ENCODE measurements at places on chromosomes 3 and 15. TPM values are rescaled to one million over a fixed set of nuclear protein-coding genes. Genes with fewer than 3 reads are reported as not detected.

SV2B gene
- total RNA-seq = 0.20 TPM

ZNF502 gene
- 1.5 TPM for total RNA-seq

KNG1 gene
- not detected for total RNA-seq

DNA sequence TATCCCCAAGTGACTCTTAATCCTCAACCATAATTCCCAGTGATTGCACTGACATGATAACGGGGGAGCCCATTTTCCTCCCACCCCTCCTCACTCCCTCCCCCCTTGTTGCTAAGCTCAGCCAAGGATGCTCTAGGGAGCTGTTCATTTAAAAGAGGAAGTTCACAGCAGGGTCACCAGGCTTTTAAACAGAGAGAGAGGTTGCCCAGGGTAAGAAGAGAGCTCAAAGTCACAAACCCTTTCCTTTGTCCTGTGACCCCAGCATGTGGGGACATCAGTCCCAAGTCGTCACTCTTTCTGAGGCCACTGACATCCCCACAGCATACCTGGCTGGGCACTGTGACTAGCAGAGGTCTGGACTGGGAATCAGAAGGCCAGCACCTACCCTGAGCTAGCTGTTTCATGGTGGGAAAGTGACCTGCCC lies 144.1 kb downstream of the RORA start:
- DNase-seq = no peak

- DNase-seq = no peak
These were observed 770.1 kb downstream of the AGBL1 start for GRCh38 chr15:86849558-86850285.

DNA sequence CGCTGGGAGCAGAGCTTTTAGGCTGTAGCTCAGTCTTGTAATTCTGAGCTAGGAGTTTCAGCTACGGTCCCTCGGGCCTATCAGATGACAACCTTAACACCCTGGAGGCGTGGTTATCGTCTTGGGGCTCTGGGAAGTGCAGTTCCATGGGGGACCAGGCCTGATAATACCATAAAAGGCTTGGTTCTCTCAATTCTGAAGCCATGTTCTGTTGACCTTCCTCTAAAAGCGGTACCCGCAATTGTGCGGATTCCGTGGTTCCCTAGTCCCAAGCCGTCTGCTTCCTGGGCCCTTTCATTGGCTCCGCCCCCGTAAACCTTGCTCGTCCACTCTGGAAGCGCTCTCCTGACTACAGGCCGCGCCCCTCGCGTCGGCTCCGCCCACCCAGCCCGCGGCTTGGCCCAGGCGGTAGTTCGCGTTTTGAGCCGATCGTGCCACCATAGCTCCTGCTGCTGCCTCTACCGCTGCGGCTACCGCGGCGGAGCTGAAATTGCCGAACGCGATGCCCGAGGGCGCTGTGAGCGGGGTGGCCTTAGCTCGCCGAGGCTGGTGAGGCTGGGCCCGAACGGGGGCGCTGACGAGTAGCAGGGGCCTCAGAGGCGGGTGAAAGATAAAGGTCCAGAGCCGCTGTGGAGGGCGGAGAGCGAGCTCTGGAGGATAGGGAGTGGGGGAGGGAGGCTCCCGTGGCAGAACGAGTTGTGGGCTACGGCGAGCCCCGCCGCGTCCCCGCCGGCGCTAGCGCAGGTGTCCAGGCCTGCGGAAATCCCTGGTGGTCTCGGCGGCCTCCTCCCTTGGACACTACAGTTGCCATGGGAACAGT lies at the start of gene MAPKBP1:
Gene MAPKBP1 (plus strand): TSS at position 423 of the 820 bp plus-strand sequence. CDS start 792 bp downstream, outside the sequence.
- DNase-seq = peak; percentile 98

DNA sequence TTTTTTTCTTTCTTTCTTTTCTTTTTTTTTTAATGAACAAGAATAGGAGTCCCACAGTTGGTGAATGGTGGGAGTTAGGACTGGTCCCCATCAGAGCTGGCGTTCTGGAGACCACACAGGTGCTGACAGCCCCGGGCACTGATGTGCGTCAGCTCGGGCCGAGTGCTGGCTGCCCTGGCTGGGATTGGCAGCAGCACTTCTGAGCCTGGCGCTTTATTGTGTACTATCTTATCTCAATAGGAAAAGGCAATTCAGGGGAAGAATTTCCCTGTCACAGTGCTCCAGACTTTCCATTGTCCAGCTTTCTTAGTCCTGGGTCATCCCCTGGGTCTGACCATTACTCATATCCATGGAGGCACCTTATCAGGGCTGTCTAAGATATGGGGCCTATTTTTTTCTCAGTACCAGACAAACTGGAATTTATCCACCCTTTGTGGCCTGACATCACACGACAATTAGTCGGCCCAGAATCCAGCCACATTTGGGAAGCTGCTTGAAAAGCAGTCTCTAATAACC lies 54.1 kb downstream of the TMEM44 start:
- DNase-seq = no peak

GRCh38 chr15:40958723-40959122 lies 5.5 kb downstream of the CHAC1 start:
- DNase-seq = no peak

GRCh38 chr3:128345196-128345595 lies 121.5 kb downstream of the DNAJB8 start:
- no peak for DNase-seq

DNA sequence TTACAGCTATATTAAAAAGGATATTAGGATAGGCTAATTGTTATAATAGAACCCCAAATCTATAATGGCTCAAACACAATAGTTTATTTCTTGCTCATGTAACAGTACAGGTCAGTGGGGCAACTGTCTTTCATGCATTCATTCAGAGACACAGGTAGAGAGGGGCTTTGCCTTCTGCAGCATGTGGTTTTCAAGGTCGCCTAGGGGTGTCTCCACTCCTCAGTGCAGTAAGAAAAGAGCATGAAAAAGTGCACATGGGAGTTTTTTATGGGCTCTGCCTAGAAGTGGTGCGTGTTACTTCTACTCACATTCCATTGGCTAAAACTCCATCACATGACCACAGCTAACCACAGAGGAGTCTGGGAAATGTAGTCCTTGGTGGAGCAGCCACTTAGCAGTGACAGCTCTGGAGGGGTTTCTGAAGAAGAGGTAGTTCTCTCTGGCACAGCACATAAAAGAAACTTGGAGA lies 1.8 kb downstream of the ZBTB38 start:
- no peak for DNase-seq

GRCh38 chr3:31974471-31974870 lies 6.6 kb downstream of the OSBPL10 start:
- no peak for DNase-seq

GRCh38 chr3:70992562-70993204 lies 590.8 kb downstream of the FOXP1 start:
- no peak for DNase-seq

DNA sequence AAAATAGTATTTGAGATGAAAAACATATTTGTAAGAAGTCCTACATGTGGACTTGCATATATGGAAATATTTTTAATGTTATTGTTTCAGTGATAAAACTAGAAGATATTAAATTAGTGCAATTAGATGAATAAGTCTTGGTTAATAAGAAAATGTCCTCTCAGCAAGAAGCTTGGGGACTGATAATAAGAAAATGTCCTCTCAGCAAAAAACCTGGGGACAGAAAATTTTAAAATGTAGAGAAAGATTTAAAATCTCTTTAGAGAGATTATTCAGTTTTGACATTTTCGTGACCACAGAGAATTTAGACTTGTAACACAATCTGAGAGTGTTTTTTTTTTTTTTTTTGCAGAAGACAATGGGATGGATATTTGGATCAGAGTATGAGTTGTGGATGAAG lies 156.0 kb downstream of the ISL2 start:
- DNase-seq = no peak

Data from activated naive CD4-positive, alpha-beta T cell treated with anti-CD3 and anti-CD28 coated beads, Interleukin-2, amount 50 U/mL, for 72 hours (primary cell).